ENCODE measurements at places on chromosomes 13 and 19. TPM values are rescaled to one million over a fixed set of nuclear protein-coding genes. Genes with fewer than 3 reads are reported as not detected.

DNA sequence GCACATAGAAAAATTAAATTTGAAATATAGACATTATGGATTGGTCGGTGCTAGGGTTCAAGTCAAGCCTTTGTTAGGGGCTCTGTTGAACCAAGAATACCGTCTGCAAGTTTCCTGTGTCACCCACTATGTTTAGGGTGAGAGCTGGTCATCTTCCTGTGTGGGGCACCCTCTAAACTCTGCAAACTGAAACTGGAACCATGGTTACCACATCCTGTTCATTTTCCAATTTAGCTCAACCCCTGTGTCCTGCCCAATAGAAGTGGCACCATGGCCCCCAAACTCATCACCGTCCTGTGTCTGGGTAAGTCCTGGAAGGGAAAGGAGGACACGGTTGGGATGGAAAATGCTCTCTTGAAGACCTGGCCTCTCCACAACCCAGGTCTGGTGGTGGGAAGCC lies 29.9 kb downstream of the LAIR2 start:
- no peak overlapping the region for H3K27ac ChIP-seq
- no peaks in the 10 kb centered on the region for H3K36me3 ChIP-seq
- H3K4me1 ChIP-seq = no peaks in the 10 kb centered on the region
- no peak overlapping the region for H3K4me3 ChIP-seq
- no peak for DNase-seq

- no peak overlapping the region for H3K4me3 ChIP-seq
- H3K27me3 ChIP-seq = no peaks in the 10 kb centered on the region
- H3K27ac ChIP-seq = no peak overlapping the region
- no peak for DNase-seq
- H3K36me3 ChIP-seq = no peaks in the 10 kb centered on the region
- no peaks in the 10 kb centered on the region for H3K4me1 ChIP-seq
Measured at GRCh38 chr19:8146877-8147581, 2.4 kb downstream of the FBN3 start.

DNA sequence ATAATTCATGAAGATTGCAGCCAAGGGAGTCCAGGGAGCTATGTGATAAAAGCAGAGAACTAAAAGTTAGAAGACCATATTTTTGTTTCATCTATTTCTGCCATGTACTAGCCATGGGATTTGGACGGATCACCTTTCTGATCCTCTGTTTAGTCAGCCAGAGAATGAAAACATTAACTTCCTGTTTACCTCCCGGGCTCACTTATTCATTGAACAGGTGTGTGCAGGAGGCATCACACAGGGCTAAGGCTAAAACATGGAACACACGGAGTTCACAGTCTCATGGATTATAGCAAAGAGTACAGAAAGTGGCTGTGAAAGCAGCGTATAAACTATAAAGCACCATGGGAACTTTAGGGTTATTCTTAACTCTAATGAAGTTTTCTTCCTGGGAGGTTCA lies 96.8 kb downstream of the GPR12 start:
- no peak overlapping the region for H3K4me3 ChIP-seq
- H3K4me1 ChIP-seq = no peaks in the 10 kb centered on the region
- no peaks in the 10 kb centered on the region for H3K27me3 ChIP-seq
- H3K27ac ChIP-seq = no peak overlapping the region
- H3K36me3 ChIP-seq = no peaks in the 10 kb centered on the region

Gene CACNG7
- 1.9 TPM for total RNA-seq

Gene ZNF440
- 5.7 TPM for total RNA-seq
